ENCODE measurements at places on chromosomes 16 and 17.

DNA sequence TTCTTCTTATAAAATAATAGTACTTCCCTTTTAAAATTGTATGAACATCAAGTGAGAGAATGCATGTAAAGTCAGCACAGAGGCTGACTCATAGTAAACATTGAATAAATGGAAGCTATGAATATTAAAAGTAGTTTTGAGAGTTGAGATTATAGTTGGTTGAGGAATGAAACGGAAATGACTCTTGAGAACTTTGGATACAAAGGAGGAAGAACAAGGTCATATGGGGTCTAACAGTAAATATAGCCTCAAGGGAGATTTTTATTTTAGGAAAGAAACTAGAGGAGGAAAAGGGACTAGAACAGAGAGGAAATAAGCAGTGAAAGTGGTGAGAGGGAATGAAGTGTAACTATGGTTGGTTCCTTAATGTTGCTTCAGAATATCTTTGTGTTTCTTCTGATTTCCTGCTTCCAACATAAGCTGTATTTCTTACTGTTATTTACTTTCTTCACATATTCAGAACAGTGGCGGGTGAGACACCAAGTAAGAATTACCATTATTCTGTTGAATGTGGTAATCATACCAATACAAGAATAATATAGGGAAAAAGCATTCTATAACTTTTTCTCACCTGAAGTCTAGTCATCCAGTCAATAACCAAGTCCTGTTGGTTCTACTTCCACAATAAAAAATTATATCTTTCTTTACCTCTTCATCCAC, 165.1 kb downstream of the CHD9 start:
- no peak for DNase-seq

GRCh38 chr16:68704232-68704867, 32.7 kb upstream of the CDH1 start:
- peak; percentile 29 for DNase-seq

- DNase-seq: no peak
Observed at GRCh38 chr17:28173801-28174200, 131.3 kb downstream of the NLK start.

- DNase-seq: no peak
Observed at GRCh38 chr16:4548124-4548523, 8.0 kb upstream of the C16orf96 start.

GRCh38 chr16:79265701-79266100, 334.8 kb downstream of the MAF start:
- no peak for DNase-seq

DNA sequence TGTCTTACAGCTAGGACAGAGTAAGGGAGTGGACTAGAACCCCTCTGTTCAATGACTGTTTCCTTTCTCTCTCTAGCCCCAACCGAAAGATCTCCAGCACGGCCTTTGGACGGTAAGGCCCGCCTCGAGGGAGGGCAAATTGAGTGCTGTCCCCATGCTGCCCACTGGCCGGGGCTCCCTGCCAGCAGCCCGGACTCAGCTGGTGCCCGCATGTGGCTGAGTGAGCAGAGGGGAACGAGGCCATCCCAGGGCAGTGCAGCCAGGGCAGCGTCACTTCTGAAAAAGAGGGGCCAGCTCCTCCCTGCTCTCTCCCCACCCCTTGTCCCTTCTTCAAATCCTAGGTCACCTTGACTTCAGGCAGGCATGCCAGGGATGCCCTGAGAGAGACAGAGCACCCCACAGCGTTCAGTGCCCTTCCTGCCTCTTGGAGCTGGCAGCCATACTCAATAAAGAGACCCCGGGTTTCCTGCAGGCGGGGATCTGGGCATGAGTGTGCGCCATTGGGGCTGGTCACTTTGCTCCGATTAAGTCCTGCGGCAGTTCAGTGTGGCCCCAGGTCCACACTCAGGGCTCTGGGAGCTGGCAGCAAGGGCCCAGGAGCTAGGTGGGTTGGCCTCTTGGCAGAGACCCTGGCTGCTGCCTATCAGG, 130.9 kb downstream of the RAB11FIP4 start:
- no peak for DNase-seq

DNA sequence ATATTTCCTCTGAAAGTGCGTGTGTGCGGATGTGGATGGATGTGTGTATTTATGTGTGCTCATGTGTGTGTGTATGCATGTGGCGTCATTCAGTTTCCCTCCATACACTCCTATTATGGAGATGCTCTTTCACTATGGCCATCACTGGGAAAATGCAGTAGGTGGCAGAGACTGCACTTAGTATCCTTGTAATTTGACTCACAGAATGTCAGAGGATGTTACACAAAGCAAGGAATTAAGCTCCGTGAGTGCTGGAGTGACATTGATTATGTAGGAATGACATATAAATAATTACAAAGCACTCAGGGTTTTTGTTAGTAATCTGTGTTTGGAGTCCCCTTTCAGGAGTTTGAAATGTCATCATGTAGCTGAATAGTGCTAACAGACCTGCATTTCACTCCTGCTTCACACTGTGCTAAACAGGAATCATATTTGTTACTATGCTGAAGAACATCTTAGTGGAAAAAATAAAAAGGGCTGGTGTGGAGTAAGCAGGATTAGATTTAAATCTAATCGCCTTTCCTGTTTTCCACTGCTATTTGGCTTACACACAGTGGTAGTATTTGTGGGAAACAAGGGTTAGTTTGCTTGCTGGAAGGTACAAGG, 59.6 kb downstream of the HS3ST4 start:
- DNase-seq: no peak

GRCh38 chr16:88781140-88782077, 3.6 kb downstream of the PIEZO1 start:
- peak; percentile 67 for DNase-seq

GRCh38 chr17:78665952-78666920, 89.0 kb upstream of the DNAH17 start:
- peak; percentile 18 for DNase-seq

DNA sequence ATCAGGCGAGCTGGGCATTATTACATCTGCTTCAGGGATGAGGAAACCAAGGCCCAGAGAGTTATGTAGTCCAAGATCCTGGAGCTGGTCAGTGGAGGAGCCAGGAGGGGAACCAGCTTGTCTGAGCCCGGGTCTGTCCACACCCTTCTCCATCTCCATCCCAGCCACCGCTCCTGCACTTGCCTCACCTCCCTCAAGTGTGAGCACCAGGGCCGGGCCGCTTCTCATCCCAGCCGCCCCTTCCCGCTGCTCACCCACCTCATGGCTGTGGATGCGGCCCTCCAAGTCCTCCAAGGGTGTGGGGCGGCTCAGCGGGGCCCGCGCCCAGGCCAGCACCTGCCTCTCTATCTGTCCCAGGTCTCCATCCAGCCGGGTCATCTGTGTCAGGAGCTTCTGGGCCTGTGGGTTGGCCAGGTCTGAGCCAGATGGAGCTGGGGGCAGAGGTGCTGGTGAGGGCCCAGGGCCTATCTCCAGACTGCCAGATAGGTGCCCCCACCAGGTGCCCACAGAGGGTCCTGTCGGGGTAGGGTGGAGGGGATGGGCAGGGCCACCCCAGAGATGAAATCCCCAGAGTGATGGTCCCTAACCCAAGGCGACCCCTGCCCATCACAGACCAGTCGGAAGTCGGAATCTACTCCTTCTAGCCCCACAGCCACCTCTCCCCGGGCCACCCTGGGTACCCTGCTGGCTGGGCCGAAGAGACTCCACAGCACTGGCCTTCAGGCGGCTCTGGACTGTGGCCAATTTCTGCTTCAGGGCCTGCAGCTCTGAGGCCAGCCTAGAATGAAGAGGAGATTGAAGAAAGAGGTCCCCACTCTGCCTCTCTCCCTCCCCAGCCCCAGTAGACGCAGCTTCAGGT, 9.4 kb downstream of the EVPL start:
- no peak for DNase-seq

- peak; percentile 51 for DNase-seq
Observed at GRCh38 chr17:45852535-45853297, 8.0 kb downstream of the SPPL2C start.

DNA sequence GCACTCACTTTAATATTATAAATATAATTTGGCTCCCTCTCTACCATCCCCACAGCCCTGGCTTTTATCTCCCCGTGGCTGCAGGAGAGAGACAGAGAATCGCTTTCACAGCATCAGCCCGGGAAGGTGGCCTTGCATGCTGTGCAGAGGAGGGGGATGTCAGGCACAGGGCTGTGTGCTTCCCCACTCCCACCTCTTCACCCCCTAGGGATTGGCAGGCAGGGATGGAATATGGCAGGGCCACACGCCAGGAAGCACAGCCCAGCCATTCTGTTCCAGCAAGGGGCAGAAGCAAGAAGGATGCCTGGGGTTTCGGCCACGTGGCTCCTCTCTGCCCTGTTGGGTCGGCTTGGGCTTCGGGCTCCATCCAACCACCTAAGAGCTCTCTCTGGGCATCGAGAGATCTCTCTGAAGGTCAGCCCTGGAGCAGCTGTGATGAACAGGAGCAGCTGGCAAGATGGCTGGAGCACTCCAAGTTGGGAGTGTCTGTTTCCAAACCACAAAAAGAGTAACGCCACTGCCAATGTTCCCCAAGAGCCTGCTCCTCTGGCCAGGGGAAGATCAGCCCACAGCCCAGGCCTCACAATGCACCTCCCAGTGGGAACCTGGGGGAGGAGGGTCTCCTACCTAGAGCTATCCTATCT, 223.2 kb downstream of the C16orf78 start:
- no peak for DNase-seq

DNA sequence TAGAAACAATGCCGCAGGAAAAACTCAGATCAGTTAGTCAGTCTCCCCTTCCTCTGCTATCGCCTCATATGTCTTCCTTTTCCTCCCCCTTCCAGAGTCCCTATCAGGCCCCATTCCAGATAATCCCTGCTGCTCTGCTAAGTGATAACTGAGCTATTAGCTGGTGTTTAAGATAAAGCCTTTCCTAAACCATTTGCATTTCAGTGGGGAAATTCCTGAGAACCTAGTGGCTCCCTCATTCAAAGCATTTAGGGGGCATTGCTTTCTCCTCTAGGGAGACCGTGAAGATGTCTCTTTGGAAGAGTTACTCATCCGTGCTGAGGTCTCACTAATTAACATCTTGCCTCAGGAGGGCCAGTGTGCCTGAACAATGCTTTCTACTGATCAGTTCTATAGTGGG, 401.6 kb downstream of the NPIPA7 start:
- no peak for DNase-seq

DNA sequence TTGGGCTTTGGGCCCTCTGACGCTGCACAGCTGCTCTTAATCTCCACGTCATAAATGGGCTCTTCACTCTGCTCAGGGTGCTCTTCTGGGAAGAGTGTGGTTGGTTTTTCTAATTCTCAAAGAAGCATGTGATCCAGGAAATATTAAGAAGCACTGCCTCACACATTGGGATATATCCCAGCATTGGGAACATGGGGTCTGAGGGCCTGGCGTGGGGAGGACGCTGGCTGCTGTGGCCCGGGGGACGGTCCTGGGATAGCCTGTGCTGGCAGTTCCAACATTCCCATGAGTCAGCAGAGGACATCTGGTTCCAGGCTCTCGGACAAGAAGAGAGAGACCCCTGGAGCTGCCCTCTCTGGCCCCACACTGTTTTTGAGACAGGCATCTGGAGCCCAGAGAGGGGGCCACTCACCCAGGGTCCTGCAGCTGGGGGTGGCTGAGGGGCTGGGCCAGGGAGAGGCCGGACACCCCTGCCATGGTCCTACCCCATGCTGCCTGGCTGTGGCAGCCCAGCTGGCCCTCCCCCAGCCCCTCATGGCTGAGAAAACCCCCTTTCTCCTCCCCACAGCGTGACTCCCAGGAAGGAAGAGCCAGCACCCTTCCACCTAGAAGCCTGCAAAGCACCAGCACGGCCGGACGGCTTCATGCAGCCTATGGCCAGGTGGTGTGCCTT, 58.8 kb downstream of the NT5M start:
- no peak for DNase-seq

DNA sequence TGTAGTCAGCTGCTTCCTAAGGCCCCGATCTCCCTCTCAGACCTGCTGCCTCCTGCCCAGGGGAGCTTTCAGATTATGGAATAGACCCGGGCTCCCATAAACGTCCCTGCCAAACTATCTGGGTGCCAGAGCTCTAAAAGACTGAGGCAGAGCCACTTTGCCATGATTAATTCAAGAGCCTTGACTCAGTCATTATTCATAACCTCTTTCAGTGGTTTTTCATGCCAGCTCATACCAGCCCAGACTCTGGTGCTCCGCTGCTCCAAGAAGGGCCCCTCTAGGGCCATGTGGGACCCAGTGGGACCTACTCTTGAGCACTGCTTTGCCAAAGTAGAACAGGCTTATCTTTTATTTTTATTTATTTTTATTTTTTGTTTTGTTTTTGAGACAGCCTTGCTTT, 23.9 kb downstream of the DNAI2 start:
- no peak for DNase-seq

DNA sequence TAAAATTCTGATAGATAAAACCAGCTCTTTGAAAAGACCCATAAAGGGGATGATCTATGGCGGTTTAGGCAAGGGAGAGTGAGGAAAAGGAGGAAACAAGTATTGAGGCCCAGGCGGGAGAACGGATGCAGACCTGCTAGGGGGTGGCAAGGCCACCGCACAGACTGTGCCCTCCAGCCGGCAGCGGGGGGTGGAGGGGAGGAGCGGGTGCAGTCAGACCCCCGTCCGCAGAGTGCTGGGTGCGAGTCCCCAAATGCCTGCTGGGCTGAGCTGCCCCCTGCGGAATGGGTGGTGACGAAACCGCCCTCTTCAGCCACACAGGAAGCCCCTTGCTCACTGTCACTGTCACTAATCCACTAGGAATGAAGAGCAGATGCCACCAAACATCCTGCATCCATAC, 46.0 kb downstream of the LMF1 start:
- DNase-seq: no peak

GRCh38 chr16:30005341-30006094, 5.3 kb downstream of the DOC2A start:
- DNase-seq: no peak

- DNase-seq: no peak
Observed at GRCh38 chr16:52812678-52813556, 239.8 kb downstream of the CHD9NB start.

DNA sequence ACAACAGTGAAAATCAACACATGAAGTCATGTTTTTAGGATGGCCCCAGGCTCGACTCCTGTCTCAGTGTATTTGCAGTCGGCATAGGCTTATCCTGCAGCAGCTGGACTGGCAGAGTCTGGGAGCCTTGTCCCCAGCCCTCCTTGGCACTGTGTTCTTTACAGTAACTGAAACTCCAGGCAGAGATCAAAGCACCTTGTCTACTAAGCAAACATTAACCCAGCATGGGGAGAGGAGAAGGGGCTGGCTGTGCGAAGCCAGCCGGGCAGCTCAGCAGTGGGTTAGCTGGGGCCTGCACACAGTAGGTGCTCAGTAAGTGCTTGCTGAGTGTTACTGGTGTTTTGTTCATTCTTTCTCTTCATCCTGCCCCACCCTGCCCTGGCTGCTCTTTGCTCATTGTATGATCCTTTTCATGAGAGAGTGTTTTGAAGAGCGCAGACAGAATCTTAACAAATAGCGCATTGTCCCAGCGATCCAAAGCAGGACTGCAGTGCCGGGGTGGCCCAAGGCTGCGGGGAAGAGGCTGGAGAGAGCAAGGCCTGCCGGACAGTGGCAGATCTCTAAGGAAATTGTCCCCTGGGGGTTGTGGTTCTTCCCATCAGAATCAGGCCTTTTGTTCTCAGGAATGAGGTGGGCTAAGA, 23.5 kb upstream of the ITGB4 start:
- DNase-seq: no peak

GRCh38 chr16:66904846-66905632, 13.6 kb downstream of the CDH16 start:
- DNase-seq: no peak

- no peak for DNase-seq
Observed at GRCh38 chr17:43316522-43317142, 82.2 kb upstream of the ARL4D start.

Measured in activated CD4-positive, alpha-beta T cell treated with anti-CD3 and anti-CD28 coated beads, Interleukin-2, amount 50 U/mL, for 4 hours (primary cell).